CD4-positive, CD25-positive, alpha-beta regulatory T cell (primary cell): ENCODE measurements at places on chromosomes 12 and 14.

DNA sequence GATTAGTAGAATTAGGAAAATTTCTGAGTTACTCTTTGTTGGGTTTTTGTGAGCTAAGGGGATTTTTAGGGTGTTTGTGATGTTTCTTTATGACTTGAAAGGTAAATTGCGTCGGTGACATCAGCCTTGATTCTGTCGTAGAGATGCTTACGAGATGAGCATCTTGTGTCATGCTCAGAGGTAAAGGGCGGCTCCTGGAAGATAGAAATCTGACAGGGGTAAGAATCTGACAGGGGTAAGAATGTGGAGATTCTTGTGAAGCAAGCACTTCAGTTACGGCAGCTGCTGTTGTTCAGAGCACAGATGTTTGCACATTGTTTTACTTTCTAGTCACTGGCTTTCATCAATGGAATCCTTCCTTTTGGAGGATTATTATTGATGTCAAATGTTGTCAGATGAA is 22.5 kb downstream of the EML1 start:
- no peak for DNase-seq

- DNase-seq: peak; percentile 50
Observed at GRCh38 chr12:89351489-89352241, 636 bp downstream of the DUSP6 start.

GRCh38 chr14:53842938-53843337 is 113.7 kb downstream of the BMP4 start:
- DNase-seq: no peak

- no peak for DNase-seq
Observed at GRCh38 chr12:113831016-113831415, 135.1 kb downstream of the RBM19 start.

GRCh38 chr12:111396726-111397445 is 8.8 kb upstream of the SH2B3 start:
- peak; percentile 78 for DNase-seq

- no peak for DNase-seq
Observed at GRCh38 chr14:33564774-33565630, 385.9 kb downstream of the EGLN3 start.

DNA sequence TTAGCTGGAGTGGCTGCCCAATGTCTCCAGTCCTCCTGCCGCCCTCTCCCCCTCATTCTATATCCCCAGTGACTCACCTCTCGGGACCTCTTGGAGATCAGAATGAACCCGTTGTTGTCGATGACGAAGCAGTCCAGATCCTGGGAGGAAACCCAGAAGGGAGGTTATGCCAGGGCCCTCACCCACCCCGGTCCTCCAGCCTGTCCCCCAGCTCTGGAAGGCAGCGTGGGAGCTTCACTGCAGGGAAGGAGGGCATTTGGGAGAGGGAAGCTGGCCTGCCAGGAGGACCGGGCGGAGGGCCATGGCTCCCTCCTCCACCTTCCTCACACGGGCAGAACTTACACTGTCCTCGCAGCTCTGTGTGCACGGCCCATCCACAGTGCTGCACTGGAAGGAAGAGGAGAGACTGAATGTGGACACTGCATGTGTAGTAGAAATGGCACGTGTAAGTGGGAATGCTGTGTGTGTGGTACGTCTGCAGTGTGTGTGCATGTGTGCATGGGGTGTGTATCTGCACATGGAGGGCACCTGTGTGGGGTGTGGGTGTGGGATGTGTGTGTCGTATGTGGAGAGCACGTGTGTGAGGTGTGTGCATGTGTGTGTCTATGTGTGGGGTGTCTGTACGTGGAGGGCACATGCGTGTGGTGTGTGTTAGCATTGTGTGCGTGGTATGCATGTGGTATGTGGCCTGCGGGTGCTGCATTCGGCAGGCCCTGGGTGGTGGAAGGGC is 10.0 kb upstream of the LRTM2 start:
- no peak for DNase-seq

GRCh38 chr14:23335623-23336022 is 14.4 kb downstream of the PABPN1 start:
- DNase-seq: no peak

DNA sequence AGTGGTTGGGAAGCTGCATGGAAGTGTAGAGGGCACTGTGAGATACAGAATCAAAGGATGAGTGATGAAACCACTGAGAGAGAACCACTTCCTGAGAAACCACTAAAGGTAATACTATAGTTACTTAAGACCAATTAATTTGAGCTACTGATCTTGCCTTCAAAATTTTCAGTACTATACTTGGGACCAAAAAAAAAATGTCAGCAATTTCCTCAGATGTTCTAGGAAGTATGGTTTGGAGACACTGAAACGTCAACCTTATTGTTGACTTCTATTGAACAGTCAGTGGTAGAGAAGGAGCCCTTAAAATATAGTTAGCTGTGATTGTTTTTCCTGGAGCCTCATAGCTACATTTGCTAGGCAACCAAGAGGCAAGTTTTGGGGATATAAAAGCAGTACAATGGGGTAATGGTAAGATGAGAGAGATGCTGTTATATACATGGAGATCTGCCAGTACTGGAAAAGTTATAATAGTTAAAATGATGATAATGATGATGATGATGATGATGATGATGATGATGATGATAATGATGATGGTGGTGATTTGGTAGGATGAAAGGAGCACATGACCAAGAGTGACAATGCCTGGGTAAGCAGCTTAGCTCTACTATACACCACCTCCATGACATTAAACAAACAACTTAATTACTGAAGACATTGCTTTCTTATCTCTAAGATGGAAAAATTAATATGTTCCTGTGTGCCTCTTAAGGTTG is 300.9 kb upstream of the G2E3 start:
- DNase-seq: no peak

- no peak for DNase-seq
Observed at GRCh38 chr12:53174881-53175491, 5.5 kb upstream of the ZNF740 start.

DNA sequence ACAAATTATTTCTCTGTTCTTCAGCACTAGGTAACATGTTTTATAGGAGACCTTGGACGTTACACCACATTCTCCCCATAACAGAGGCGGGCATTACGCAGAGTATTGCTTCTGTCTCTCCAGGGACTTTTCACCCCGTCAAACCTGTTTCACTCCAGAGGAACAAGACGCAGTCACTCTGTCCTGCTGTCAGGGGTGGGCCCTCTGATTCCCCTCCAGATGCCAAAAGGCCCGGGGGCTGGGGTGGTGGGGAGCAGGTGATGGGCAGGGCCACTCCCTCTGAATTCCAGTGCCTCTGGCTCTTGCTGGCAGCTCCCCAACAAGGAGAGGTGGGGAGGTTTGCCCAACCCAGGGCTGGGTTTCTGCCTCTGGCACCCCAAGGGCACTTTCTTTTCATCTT is 71.9 kb downstream of the NTF3 start:
- DNase-seq: no peak

DNA sequence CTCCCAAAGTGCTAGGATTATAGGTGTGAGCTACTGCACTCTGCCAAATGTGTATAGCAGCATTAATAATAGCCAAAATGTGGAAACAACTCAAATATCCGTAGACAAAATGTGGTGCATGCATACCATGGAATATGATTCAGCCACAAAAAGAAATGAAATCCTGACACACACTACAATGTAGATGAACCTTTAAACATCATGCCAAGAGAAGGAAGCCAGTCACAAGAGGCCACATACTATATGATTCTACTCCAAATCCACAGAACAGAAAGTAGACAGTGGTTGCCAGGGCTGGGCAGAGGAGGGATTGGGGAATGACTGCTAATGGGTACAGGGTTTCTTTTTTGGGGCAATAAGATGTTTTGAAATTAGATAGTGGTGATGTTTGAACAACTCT is 7.7 kb upstream of the TMED2 start:
- no peak for DNase-seq

GRCh38 chr14:50342221-50343078 is 30.3 kb downstream of the DMAC2L start:
- peak; percentile 10 for DNase-seq

DNA sequence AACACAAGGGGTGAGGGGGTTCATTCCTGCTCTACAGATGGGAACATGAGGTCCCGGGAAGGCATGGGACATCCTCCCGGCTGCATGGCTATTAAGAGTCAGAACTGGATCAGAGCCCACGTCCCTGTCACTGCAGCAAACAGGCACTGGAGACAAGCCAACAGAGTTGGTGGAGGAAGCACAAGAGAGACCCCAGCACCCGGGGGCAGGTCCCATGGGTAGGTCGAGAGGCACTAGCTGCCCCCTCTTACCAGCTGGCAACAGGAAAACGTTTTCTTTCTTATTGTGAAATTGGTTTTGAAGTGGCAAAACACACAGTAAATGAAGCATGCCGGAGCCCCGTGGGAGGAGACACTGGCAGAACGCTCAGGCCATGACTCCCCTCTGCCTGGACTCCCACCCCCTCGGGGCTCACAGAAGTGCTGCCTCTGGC is 43.6 kb downstream of the SYNE3 start:
- DNase-seq: no peak

GRCh38 chr12:89366676-89367364 is 14.5 kb upstream of the DUSP6 start:
- no peak for DNase-seq
